Esophagus mucosa (tissue), 1 donor: ENCODE measurements at places on chromosomes 5 and 9.

GRCh38 chr5:151692312-151692711, 5.6 kb upstream of the SPARC start:
- no peak for ATAC-seq

- ATAC-seq = no peak
Measured at GRCh38 chr9:126360073-126360472, 33.4 kb downstream of the MVB12B start.

DNA sequence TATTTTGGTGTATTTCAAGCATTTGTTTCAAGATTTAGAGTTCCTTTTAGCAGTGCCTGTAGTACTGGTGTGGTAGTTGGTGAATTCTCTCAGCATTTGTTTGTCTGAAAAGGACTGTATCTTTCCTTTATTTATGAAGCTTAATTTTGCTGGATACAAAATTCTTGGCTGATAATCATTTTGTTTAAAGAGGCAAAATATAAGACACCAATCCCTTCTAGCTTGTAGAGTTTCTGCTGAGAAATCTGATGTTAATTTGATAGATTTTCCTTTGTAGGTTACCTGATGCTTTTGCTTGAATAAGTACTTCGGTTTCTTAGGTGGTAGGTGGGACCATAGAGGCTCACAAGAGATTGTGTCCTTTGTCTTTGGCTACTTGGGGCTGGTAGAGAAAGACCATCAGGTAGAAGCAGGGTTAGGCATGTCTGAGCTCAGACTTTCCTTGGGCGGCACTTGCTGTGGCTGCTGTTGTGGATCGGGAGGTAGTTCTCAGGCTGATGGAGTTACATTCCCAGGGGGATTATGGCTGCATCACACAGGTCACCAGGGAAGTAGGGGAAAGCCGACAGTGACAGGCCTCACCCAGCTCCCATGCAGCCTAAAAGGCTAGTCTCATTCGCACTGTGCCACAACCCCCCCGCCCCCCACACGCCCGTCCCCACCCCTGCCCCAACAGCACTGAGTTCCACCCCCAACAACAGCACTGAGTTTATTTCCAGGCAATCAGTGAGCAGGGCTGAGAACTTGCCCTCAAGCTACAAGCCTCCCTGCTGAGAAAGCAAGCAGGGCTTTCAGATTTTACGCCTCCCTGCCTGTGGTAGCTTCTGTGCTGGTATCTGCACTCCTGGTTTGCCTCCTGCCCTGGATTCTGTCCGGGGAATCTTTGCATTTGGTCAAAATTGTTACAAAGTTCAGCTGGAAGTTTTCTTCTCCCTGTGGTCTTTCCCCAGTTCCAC, 127.1 kb upstream of the GLRA1 start:
- no peak for ATAC-seq

- no peak for ATAC-seq
Measured at GRCh38 chr5:23223846-23224245, 283.6 kb upstream of the PRDM9 start.

DNA sequence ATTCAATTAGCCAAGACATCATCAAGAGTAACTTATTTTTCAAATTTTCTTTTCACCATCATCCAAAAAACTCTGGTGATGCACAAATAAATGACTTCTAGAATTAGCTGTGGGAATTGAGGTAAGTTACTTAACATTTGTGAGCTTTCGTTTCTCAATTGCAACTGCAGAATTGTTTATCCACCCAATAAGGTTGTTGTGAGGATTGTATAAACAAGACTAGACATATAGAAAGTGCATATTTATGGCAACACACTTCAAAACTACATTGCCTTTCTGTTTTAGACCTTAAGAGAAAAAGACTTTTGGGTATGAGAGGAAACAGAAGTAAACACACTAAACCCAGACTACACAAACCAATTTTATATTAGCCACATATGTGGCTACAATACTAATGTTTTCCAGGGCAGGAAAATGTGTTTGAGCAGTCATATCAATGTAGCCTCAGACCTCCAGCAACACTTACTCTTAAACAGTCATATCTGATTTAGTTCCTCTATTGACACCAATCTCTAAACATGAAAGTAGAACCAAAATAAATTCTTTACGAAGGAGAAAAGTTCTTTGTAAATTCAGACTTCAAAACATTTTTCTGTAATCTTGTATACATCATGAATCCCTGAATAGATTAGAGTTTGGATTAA, 488.0 kb upstream of the CYLC2 start:
- no peak for ATAC-seq

DNA sequence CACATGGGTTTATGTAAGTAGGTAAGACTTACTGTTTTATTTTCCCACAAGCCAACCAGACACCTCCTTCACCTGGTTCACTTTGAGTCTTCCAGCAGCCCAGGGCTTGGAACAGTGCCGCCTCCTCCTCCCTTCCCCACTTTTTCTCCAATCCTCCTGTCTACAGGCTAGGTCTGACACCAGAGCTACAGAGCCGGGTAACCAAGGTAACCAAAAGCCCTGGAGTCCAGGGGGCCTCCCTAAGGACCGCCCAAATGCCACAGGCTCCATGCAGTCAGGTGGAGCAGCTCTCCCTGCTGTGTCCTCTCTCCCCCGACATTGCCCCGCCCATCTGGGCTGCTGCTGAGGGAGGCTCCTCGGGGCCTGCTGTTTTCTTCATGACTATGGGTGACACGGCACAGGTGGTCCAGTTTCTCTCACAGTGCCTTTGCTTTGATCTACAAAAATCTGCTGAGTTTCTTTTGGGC, 138.0 kb upstream of the EFNA5 start:
- no peak for ATAC-seq

DNA sequence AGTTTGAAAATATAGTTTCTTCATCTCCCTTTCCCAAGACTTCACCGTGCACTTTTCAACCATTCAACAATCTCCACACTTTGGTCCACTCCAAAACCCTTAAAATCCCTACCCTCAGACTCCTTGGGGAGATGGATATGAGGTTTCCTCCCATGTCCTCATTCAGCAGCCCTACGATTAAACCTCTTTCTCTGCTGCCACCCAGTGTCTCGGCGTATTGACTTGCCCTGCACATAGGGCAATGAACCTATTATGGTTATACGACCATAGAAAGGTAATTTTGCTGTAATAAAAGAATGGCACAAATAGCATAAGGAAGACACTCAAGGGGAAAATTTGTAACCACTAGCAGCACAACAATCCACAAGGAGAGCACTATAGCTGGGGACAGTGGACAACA, 803.5 kb downstream of the TLE1 start:
- no peak for ATAC-seq

- ATAC-seq = no peak
Measured at GRCh38 chr5:90834711-90835110, 276.1 kb downstream of the ADGRV1 start.

DNA sequence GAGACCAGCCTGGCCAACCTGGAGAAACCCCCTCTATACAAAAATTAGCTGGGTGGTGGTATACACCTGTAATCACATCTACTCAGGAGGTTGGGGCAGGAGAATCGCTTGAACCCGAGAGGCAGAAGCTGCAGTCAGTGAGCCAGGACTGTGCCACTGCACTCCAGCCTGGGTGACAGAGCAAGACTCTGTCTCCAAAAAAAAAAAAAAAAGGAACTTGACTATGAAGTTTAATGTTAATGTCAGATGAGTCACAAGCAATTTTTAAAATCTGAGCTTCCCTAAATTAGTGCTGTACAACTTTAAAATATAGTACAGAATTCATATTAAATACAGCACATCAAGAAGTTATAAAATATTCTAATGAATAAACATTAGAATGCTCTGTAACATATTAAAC, 1.5 kb downstream of the MEIKIN start:
- no peak for ATAC-seq

GRCh38 chr9:20048437-20048836, 259.6 kb upstream of the SLC24A2 start:
- no peak for ATAC-seq

GRCh38 chr5:53031695-53032096, 42.5 kb downstream of the ITGA2 start:
- ATAC-seq = peak; percentile 4

GRCh38 chr5:5370059-5370774, 52.3 kb upstream of the ICE1 start:
- ATAC-seq = no peak

- ATAC-seq = no peak
Measured at GRCh38 chr9:90641086-90641485, 1.5 kb downstream of the DIRAS2 start.

DNA sequence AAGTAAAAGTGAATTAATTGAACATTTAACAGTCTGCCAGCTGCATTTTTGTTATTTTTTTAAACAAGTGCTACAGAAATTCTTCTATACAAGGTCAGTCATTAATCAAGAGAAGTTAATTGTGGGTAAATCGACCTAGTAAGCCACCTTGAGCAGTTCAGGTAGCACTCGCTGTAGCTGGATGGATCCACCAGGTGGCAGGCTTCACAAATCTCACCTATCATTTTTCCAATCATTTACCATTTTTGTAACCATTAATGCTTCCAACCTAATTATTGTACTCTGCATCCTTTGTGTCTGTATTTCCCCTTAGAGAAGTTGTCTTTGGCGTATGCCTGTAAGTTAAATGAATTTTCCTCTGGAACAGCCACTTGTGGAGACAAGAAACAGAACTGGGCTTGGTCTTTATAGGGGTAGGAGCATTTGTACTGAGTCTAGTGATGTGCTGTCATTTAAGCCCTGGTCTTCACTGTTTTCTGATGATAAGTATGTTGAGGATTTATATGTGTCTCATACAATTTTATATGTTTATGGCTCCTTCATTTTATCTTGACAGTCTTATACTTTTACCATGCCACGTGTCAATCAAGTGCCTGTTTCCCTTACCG, 39.5 kb downstream of the CD180 start:
- peak; percentile 27 for ATAC-seq

GRCh38 chr5:119360905-119361593, 5.2 kb downstream of the TNFAIP8 start:
- ATAC-seq = peak; percentile 27

GRCh38 chr9:124493794-124494479, 13.3 kb downstream of the NR5A1 start:
- ATAC-seq = no peak

- ATAC-seq = no peak
Measured at GRCh38 chr9:23117616-23118015, 671.0 kb downstream of the DMRTA1 start.

- peak; percentile 94 for ATAC-seq
Measured at GRCh38 chr5:149605998-149606724, 24.9 kb downstream of the ARHGEF37 start.

GRCh38 chr9:92378865-92379560, 25.4 kb downstream of the OGN start:
- ATAC-seq = peak; percentile 35

DNA sequence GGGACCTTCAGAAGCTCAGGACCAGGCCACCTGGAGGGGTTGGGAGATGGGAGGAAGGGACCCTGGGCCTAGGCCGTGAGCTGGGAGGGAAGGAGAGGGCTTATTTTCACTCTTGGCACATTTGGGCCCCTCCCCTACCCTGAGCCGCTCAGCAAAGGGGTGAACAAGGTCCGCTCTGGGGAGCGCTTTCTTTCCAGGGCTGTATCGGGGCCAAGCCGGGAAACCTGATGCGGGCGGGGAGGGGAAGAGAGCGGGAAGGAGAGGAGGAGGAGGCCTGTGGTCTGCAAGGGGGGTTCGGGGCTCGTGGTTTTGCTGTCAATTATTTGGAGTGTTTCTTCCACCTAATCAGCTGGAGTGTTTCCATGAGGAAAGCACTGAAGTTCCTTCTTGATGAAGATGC, 62.7 kb upstream of the RXRA start:
- ATAC-seq = no peak

DNA sequence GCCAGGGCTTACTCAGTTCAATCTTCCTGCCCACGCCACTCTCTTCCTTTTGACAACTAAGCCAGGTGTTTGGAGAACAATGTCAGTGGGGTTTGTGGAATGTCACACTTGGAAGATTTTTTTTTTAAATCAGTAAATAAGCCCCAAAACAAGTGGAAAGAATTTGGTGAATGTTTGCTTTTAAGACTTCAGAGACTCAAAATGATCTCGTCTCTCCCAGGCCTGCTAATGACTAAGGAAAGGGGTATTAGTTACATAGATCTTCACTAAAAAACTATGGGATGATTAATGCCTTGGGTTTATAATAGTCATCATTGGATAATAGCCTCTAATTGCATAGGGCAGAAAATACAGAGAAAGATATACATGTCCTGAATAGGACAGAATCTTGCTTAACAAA, 166.4 kb downstream of the DMRT2 start:
- ATAC-seq = peak; percentile 61

DNA sequence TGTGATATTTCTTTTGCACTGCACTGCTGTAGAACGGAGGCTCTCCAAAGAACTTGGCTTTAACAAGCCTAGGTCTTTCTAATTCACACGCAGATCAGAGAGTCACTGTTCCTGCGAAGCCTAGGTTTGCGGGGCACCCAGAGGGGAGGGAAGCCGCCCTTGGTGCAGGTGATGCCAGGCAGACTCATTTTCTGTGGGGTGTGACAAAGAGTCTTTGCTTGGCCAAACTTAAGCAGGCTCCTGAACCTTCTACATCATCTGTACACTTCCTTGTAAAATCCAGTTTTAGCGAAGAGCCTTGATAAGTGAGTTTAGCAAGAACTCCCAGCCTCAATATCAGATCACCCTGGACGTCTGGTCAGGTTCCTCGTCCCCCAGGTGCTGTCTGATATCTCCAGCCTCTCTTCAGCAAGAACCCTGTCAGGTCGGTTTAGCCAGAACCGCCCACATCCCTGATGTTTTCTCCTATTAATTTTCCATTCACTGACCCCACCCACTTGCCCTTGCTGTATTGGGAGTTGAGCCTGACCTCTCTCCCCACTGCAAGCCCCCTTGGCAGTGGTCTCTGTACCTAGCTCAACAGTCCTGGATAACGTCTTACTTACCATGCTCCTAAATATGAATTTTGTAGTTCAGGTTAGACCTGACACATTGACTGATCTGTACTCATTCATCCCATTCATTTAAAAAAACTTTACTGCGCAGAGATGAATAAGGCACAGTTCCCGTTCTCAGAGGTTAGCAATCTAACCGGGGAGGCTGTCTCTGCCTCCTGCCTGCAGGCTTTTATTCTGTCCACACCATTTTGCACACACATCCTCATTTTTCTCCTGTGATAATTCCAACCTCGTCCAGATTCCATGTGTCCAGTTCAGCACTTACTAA, 880 bp upstream of the UBAC1 start:
- peak; percentile 14 for ATAC-seq

GRCh38 chr9:79671558-79671957, 99.8 kb downstream of the TLE4 start:
- ATAC-seq = peak; percentile 27

DNA sequence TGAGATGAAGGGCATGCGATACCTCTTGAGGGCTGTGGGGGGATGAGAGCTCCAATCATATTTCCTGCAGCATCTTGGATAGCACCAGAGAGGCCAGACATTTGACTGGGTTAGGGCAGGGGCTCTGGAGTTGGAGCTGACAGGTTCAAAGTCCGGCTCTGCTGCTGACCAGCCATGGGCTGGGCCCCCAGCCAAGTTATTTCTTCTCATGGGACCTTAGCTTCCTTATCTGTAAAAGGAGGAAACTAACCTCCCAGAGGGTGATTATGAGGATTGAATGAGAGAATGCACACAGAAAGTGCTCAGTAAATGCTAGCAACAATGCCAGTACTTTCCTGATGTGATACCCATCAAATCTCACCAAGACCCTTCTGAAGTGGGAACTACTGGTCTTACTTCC, 65.2 kb upstream of the SLC25A51 start:
- no peak for ATAC-seq

GRCh38 chr5:76500633-76501393, 97.7 kb downstream of the IQGAP2 start:
- no peak for ATAC-seq
